Transverse colon (tissue), 4 donors: ENCODE measurements at places on chromosomes 7 and 10. TPM values are rescaled to one million over a fixed set of nuclear protein-coding genes. Genes with fewer than 3 reads are reported as not detected.

DNA sequence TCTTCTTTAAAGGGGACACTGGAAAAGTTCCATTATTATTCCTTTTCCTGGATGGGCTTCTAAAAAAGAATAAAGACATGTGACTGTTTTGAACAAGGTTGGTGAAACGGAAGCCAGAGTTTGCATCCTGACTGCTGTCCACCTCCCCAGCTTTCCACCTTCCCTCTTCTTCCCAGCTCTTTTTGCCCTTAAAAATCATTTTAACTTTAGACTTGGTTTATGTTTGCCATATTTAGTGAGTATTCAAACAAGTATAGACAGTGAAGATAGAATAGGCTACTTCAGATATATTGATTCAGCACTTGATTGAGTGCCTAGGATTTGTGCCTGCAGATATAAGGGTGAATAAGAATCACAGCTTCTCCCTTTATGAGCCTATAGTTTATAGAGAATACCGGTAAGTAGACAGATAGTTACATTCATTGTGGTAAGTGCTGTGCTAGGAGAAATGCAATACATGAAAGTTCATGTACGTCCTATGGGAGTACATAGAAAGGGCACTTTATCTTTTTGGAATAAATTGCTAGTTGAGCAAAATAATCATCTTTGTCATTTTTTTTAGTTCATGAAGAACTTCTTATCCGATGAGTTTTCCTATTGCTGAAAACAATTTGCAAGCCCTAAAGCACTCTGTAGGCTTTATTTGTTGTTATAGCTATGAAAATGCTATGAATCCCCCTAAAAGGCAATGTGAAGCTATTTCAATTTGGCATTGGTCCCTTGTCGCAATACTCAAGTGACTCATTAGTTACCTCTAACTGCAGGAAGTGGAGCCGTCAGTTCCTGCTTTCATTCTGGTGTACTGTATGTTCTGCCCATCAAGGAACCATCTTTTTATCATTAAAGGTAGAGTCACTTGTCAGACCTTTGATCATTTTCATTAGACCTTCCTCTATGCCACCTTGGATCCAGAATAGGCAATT, 57.2 kb upstream of the STRIP2 start:
- H3K27ac ChIP-seq: no peak overlapping the region
- no peaks in the 10 kb centered on the region for H3K27me3 ChIP-seq
- H3K4me1 ChIP-seq: peaks cover 21% of the 10 kb centered on the region
- H3K36me3 ChIP-seq: peaks cover 9% of the 10 kb centered on the region

- H3K27ac ChIP-seq: no peak overlapping the region
- no peaks in the 10 kb centered on the region for H3K4me1 ChIP-seq
- H3K36me3 ChIP-seq: no peaks in the 10 kb centered on the region
- DNase-seq: no peak
- H3K4me3 ChIP-seq: no peak overlapping the region
Observed at GRCh38 chr7:123573896-123574467, 16.4 kb upstream of the NDUFA5 start.

Gene ASB10
- not detected for total RNA-seq

GRCh38 chr7:155752756-155753445, 59.4 kb downstream of the SHH start:
- no peak overlapping the region for H3K27ac ChIP-seq
- DNase-seq: peak; percentile 29
- no peak overlapping the region for H3K4me3 ChIP-seq
- H3K36me3 ChIP-seq: no peaks in the 10 kb centered on the region
- H3K27me3 ChIP-seq: no peaks in the 10 kb centered on the region
- peaks cover 20% of the 10 kb centered on the region for H3K4me1 ChIP-seq

- H3K4me1 ChIP-seq: peaks cover 71% of the 10 kb centered on the region
- H3K4me3 ChIP-seq: no peak overlapping the region
- H3K36me3 ChIP-seq: no peaks in the 10 kb centered on the region
Observed at GRCh38 chr7:150787321-150788281, 12.6 kb downstream of the TMEM176B start.

Gene ANTXRL
- total RNA-seq: not detected

GRCh38 chr10:1625079-1625478, 112.2 kb downstream of the ADARB2 start:
- H3K27me3 ChIP-seq: no peaks in the 10 kb centered on the region
- no peaks in the 10 kb centered on the region for H3K4me1 ChIP-seq
- H3K36me3 ChIP-seq: no peaks in the 10 kb centered on the region
- H3K4me3 ChIP-seq: no peak overlapping the region
- DNase-seq: no peak
- no peak overlapping the region for H3K27ac ChIP-seq
